ENCODE measurements at places on chromosomes 1 and 21.

DNA sequence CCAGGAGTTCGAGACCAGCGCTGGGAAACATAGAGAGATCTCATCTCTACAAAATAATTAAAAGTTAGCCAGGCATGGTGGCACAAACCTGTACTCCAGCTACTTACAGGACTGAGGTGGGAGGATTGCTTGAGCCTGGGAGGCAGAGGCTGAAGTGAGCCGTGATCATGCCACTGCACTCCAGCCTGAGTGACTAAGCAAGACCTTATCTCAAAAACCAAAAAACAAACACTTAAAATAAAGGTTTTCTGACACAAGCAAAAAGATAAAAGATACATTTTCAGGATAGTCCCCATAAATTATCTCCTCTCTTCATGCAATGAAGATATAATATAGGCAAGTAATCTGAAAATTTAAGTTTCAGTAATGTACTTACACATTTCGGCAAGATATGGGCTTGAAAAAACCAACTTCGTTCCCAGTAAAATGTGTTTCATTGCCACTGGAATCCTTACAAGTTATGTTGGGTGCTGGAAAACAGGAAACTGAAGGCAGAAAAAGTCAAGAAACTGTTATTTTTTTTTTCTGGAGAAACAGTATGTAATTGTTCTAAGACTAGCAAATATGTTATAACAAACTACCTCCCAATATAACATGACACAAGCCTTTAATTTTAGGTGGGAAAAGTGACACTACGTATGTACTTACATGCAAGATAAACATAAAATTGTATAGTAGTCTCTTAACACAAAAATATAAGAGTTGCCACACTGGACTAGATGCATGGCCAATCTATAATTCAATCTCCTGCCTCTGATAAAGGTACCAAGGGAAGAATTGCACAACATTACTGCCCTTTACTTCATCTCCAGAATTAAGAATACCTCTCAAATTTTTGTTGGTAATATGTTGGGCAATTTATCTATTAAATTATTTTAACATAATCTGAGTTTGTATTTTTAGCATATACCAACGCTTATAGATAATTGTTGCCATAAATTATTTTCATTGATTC lies 15.7 kb downstream of the TM2D1 start:
- no peak for DNase-seq

DNA sequence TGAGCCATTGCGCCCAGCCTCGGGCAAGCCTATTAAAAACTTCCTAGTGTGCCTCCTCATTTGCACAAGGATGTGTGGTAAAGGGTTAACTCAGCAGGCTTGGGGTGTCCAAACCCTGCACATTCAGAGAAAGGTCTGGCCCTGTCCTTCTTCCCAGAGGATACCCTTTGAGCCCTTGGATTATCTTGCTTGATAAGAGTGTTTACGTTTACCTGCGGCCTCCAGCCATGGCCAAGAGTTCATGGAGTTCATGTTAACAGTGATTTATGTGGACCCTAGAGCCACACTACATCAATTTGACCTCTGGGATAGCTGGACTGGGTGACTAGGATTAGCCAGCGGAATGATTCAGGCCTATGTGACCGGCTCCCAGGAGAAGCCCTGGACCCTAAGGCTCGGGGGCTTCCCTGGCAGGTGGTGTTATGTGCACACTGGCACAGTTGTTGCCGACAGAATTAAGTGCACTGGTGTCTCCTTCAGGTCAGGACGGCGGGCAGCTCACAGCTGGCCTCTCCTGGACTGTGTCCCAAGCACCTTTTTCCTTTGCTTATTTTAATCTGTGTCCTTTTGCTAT lies 7.7 kb upstream of the TCP10L start:
- DNase-seq: no peak

- no peak for DNase-seq
Measured at GRCh38 chr21:14523234-14523633, 22.9 kb downstream of the SAMSN1 start.

GRCh38 chr1:207519505-207520399 lies 23.8 kb downstream of the CR1 start:
- DNase-seq: no peak

DNA sequence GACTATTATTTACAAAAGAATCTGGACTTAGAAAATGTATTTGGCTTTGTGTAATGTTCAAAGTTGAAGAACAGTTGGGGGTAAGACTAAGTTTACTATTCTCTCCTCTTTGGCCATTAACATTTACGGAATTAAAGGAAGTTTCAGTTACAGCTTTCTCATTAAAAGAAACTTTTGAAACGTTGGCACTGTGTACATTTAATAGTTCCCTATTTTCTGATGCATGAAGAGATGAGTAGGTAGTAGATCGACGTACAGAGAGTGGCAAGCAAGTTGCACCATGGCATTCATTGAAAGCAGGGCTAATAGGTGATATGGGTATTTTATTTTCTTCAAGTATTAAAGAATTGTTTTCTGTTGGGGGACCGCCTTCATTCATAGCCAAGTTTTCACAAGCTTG lies 3.2 kb downstream of the ASPM start:
- DNase-seq: no peak

DNA sequence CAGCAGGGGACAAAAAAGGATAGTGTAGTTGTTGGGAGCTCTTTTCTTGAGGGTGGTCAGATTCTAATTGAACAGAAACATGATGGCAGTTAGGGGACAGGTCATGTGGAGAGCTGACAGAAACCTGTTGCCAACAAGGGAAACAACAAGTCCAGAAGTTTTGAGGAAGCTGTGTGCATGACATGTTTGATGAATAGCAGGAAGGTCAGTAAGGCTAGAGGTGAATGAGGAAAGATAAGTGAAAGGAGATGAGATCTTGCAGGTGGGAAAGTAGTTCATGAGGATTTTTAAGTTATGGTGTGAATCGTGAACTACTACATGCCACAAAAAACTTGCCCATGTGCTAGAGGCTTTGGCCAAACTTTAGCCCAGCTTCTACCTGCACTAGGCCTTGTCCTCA lies 1817.4 kb downstream of the MRPL39 start:
- DNase-seq: no peak

GRCh38 chr1:27161594-27161993 lies 6.7 kb upstream of the SLC9A1 start:
- DNase-seq: no peak

DNA sequence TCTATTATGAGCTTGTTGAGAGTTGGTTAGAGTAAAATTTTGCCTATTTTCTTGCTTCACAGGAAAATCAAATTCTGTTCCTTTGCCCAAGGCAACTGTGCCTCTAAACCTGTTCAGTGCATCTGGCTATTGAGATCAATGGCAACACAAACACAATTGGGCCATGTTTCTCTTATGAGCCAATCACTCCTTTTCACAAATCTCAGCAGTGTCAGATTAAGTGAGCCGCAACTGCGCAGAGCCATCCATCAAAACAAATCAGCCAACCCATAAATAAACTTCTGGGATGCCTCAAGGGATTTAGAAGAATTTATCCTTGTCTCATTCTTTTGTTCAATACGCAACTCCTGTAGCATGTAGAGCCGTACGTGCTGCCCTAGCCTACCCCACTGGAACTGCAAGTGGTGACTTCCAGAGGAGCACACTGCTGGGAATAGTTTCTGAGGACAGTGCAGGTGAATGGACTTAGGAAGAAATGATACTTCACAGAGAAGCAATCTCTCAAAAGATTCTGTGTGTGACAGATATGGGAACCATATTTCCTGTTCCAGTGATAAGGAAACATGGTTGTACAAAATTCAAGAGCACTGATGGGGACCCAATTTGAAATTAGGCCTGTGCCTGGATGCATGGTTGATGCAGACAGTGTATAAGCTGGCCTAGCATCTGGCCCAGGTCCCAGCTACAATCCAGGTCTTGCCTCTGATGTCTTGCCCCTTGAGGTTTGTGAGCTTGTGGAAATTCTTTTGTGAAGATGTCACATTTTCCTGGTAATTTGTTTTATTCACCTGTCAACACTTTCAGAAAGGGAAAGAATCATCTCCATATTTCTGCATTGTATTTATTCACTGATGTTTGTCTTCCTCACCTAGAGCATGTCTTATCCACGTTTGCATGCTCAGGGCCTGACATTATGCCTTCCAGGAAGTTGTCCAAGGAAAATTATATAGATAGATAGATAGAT lies 166.2 kb downstream of the URB2 start:
- DNase-seq: no peak

GRCh38 chr21:27734146-27734545 lies 767.3 kb upstream of the ADAMTS5 start:
- DNase-seq: no peak

- DNase-seq: no peak
Measured at GRCh38 chr1:16298653-16299052, 53.6 kb downstream of the FBXO42 start.

DNA sequence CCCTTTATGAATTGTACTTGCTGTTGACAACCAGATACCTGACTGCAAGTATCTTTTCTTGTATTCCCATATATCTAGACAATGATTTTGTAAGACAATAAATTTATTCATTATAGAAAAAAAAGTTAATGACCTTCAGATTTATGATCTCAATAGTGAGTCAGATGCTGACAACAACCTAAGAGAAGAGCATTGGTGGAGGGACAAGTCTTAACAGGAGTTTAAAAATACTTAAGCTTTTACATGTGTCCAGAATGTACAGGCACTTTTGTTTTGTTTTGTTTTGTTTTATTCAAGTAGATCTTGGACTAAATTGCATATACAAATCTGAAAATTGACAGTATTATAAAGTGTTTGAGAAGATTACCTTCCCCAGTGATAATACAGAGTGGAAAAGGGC lies 1544.6 kb upstream of the B3GALT2 start:
- DNase-seq: no peak

GRCh38 chr1:10898921-10899320 lies 102.5 kb upstream of the CASZ1 start:
- DNase-seq: no peak

DNA sequence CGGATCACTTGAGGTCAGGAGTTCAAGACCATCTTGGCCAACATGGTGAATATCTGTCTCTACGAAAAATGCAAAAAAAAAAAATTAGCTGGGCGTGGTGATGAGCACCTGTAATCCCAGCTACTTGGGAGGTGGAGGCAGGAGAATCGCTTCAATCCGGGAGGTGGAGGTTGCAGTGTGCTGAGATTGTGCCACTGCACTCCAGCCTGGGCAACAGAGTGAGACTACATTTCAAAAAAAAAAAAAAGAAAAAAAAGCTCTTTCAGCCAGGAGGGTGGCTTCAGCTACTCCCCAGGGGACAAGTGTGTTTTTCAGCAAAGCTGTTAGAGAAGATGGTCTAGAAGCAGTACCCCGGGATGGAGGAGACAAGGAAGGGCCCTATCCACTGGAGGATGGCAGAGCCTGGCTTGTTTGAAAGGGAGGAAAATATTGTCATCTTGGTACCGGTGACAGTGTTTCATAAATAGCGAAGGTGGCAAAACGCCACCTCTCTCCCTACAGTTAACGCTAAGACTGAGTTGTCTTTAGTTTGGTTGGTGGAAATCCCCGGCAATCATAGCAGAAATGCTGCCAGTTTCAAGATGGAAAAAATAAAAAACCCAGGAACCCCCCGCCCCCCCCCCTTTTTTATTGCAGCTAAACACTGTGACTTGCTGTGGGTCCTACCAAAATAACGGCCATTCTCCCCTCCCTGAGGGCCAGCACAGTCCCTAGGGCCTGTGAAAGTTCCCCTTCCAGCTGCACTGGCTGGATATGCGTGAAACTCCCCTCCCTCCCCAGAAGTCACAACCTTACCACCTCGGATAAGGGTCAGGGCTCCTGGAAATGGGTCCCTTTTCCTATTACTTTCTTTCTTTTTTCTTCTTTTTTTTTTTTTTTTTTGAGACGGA lies 3.5 kb downstream of the PIK3CD start:
- DNase-seq: no peak

- no peak for DNase-seq
Measured at GRCh38 chr1:222182641-222183040, 365.3 kb downstream of the HHIPL2 start.

DNA sequence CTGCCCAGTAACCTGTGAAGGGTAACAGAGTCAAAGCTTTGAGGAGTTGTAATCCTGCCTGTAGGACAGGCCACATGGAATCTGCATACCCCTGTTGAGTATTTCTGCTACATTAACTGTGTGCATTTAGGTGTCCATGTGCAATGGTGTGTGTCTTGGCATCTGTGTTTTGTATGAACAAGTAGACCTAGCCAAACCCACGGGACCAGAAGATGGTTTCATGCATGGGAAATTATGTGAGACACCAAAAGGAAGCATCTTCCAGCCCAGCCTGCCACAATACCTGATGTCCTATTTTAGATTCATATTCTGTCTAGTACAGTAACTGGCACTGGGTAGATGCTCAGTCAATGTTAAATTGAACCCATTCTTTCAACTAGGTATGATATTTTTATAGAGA lies 70.8 kb upstream of the KCND3 start:
- no peak for DNase-seq

All from glutamatergic neuron (in vitro differentiated cells).